Cortex of kidney (tissue), 1 donor: ENCODE measurements at places on chromosomes 7 and 10.

DNA sequence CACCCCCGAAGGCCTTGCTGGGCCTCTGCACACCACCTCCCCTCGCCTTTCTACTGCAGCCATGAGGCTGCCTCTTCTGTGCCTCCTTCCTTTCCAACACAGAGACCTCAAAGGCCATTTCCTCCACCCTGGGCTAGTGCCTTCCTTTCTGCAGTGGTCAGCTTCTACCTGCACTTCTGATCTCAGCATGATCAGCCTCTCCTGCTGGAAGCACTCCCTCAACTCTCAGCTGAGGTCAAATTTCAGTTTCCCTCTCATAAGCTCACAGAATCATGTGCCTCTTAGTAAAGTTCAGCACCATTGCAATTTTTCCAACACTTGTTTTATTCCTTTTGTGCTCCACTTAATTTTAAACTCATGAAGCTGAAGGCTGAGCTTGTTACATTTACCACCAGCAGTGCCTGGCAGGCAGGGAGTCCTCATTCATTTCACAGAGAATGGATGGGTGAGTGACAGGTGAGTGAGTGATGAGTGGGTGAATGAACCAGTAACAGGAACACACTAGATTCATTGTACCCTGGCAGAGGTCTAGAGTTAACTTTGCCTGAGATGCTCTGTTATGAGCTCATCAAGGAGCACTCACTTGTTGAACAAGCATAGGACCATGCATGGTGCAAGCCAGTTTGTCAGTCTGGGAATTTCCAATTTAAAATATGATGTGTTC lies 124.0 kb upstream of the PRSS58 start:
- DNase-seq, result no peak

- no peak for DNase-seq
Observed at GRCh38 chr10:101071267-101071884, 9.6 kb downstream of the KAZALD1 start.

DNA sequence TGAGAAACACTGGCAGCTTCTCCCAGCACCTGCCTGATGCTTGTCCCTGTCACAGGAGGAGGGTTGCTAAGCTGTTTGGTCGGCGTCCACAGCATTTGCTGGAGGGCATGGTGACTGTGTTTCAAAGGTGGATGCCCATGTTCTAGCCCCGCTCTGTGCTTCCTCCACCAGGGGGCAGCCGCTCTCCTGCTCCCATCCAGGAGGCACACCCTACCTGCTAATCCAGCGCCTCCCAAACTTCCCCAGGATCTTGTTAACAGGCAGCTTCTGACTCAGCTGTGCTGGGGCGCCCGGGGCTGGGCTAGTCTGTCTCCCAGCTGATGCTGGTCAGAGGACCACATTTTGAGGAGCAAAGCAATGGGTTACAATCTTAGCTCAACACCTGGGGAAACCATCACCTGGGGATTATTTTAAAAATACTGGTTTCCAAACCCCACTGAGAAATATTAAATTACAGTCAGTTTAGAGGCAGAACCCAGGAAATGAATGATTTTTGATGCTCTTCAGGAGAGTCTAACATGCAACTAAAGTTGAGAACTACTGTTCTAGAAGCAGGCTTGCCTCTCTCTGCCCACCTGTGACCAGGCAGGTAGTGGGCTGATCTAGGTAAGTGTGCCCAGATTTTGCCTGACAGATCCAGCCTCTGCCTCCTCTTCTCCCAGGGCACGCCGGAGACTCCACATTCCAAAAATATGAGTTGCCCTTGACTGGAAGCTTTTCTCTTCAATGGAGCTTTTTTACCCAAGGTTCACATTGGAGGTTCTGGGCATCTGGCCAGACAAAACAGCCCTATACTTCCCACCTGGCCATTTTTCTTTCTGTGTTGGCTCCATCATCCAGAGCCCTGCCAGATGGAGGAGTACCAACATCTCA lies 92.7 kb upstream of the GPR26 start:
- DNase-seq, result no peak

- DNase-seq, result no peak
Observed at GRCh38 chr10:107473225-107473624, 308.7 kb upstream of the SORCS1 start.

- no peak for DNase-seq
Observed at GRCh38 chr10:133292919-133293809, 15.5 kb downstream of the TUBGCP2 start.

- no peak for DNase-seq
Observed at GRCh38 chr10:14588084-14588937, 186.4 kb downstream of the FAM107B start.

GRCh38 chr10:75461672-75462649 lies 30.5 kb downstream of the LRMDA start:
- DNase-seq, result no peak

GRCh38 chr7:93029056-93029455 lies 88.7 kb downstream of the SAMD9 start:
- DNase-seq, result no peak

- no peak for DNase-seq
Observed at GRCh38 chr10:31952066-31952465, 23.4 kb upstream of the ARHGAP12 start.

DNA sequence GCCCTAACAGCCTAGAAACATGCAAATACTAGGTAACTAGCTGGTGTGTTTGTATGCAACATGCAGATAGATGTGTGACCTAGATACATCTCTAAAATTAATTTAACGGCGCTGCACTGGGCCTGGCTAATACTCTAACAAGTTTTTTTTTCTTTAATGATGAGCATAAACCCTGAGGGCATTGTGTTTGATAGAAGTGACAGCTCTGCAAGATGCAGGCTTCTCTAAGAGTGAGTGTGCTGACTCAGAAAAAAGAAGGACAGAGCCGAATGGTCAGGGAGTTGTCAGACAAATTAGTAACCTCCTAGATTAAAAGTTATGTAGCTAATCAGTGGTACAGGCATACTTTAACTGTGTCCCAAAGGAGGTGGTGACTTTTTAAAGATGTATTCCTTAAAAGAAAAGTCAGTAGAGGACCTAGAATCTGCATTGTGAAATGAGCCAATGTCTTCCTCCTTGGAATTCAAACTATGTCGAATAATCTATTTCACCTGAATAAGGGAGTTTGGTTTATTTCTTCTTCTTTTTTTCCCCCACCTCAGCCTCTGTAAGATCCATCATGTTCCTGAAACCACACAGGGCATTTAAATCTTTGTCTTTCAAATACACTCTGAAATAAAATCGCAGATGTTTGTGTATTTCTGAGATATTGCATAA lies 315.1 kb downstream of the GFRA1 start:
- no peak for DNase-seq

DNA sequence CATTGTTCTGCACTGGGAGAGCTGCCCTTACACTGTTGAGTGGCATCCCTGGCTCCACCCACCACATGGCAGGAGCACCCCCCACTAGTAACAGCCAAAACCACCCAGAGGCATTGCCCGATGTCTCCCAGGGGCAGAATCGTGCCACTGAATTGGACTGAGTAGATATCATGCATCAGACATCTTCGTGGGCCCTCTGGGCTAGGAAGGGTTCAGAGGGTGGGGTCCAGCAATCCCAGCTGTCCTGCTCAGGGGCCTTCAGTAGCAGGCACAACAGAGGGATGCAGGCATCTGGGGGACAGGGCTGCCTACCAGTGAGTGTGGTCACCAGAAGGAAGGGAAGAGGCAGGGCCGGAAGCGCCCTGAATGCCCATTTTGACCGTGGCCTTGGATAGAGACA lies 119.7 kb upstream of the PPP2R2D start:
- no peak for DNase-seq

GRCh38 chr7:114047889-114048288 lies 129.1 kb upstream of the PPP1R3A start:
- DNase-seq, result no peak
